GOT3 (cell line): ENCODE measurements at places on chromosomes 2 and 18.

DNA sequence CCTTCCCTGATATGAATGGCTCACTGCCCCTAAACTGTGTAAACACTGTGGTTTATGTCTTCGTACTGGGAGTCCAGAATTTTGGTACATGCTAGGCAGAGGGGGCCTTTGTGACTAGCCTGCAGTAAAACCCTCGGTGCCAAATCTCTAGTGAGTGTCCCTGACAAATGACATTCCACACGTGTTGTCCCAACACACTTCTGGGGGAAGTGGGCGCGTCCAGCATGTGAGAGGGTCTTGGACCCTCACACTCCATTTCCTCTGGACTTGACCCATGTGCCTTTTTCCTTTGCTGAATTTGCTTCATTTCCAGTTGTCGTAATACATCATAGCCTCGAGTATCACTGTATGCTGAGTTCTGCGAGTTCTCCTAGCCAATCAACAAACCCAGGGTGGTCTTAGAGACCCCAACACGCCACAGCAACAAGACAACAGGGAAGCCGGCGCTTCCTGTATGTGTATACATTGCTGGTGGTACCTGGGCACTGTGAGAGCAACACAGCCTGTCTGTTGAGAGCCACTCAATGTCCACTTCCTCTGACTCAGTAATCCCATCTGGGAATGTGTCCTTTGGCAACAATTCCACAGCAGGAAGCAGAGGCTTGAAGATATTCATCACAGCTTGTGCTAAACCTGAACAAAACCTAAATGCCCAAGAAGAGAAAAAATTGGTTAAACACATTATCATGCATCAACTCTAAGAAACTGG, 26.9 kb upstream of the SLC66A3 start:
- DNase-seq, result no peak

DNA sequence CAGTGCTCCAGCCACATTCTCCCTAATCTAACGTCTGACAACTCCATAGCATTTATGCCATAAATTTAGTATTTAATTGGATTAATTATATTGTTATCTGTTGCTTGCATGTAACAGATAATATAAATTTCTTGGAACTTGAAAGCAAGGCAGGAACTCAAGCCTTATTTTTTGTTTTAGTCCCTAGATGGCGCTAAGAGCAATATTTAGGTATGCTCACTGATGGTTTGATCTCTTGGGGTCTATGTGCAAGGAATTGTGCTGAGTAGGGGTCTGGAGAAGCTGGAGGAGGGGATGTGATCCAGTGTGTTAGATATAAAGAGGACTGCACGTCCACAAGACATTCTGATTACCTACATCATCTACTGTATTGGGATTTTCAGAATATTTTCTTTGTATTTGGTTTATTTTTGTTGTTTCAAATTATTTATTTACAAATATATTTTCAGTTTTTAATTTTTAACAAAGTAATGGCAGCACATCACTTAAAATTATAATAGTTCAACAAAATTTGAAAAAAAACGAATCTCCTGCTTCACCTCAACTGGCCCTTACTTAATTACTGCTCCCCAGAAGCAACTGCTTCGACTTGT, 32.8 kb downstream of the KATNAL2 start:
- no peak for DNase-seq

- DNase-seq, result no peak
Measured at GRCh38 chr2:166170356-166170755, 42.5 kb upstream of the SCN1A start.

DNA sequence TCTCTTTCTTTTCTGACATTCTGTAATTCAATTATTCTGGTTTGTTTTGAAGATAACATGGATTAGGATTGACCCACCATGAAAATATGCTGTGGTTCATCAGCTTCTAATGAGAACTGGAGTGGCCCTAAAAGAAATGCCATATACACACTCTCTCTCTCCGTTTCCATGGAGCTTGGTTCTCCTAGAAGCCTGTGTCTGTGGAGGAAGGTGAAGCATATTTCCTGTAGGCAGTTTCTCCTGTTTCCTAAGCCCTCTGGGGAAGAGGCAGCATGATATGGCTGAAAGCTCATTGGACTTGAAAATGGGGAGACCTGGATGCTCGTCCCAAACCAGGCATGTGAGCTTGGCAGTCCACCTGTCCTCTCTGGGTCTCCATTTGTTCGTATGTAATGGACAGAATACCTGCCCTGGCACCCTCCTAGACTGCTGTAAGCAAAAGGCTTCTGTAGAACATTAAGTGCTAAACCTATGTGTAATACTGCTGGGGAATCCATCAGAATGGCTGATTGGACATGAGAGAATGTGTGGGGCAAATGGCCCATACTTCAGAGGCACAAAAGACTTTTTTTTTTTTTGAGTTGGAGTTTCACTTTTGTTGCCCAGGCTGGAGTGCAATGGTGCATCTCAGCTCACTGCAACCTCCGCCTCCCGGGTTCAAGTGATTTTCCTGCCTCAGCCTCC, 75.3 kb upstream of the PPP1CB start:
- no peak for DNase-seq

DNA sequence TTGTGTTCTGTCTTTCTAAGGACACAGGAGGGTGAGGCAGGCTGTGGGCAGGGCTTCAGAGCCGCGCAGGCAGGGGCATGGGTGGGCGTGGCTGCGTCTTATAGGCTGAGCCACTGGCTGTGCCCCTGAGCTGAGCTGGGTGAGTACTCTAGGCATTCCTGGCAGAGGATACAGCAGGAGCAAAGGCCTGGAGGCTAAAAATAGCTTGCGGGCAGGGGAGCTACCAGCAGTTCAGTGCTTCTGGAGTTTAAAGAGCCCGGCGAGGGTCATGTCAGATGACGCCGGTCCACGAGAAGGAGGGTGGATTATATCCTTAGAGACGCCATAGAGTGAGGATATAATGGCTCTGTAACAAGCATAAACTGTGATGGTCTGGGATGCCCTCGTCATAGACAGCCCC, 31.5 kb upstream of the PDIA6 start:
- DNase-seq, result peak; percentile 36
